ENCODE measurements at places on chromosomes 3 and 15. TPM values are rescaled to one million over a fixed set of nuclear protein-coding genes. Genes with fewer than 3 reads are reported as not detected.

DNA sequence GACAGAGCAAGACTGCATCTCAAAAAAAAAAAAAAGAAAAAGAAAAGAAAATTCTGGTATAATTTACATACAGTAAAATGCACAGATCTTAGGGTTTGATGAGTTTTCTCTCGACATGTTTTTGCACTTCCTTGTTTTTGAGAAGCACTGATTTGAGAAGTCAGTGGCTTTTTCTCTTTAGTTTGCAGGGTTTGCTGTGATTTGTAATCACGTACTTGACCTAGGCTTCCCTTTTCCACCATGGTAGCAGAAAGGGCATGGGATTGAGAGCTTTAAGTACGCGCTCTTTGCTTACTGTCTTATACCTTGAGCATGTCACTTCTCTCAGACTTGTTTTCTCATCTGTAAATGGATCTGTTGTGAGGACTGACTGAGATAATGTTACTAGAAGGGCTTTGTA, 4.1 kb downstream of the VHL start:
- DNase-seq = no peak

- peak; percentile 68 for DNase-seq
Measured at GRCh38 chr15:98689431-98689861, 41.1 kb downstream of the IGF1R start.

NEO1 gene
- 1.1 TPM for total RNA-seq

PLSCR5 gene
- not detected for total RNA-seq

SUSD5 gene
- 22.8 TPM for total RNA-seq

- DNase-seq = no peak
Measured at GRCh38 chr3:184184546-184185230, 1.3 kb upstream of the ABCF3 start.

GRCh38 chr15:97301166-97301565, 659.3 kb upstream of the ARRDC4 start:
- DNase-seq = no peak

GRCh38 chr15:62363913-62364312, 198.8 kb upstream of the C2CD4B start:
- no peak for DNase-seq

GRCh38 chr15:38130740-38131498, 121.7 kb upstream of the SPRED1 start:
- DNase-seq = peak; percentile 100

DNA sequence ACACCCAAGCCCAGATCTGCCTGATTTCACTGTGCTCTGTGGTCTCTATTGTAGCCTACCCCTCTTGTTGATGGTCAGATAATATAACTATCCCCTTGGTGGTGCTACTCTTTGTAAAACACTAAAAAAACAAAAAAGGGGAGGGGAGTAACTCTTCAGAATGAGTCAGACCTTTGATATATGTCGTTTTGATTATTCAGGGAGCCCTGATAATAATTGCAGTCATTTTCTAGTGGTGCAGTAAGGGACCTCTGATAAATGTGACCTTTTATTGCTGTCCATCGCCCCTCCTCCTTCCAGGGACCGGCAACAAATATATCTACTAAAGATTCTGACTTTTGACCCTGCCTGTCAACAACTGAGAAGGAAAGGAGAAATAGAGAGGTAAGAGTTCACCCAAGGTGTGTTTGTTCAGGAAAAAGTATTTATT, 45.1 kb upstream of the MAGI1 start:
- DNase-seq = no peak

DNA sequence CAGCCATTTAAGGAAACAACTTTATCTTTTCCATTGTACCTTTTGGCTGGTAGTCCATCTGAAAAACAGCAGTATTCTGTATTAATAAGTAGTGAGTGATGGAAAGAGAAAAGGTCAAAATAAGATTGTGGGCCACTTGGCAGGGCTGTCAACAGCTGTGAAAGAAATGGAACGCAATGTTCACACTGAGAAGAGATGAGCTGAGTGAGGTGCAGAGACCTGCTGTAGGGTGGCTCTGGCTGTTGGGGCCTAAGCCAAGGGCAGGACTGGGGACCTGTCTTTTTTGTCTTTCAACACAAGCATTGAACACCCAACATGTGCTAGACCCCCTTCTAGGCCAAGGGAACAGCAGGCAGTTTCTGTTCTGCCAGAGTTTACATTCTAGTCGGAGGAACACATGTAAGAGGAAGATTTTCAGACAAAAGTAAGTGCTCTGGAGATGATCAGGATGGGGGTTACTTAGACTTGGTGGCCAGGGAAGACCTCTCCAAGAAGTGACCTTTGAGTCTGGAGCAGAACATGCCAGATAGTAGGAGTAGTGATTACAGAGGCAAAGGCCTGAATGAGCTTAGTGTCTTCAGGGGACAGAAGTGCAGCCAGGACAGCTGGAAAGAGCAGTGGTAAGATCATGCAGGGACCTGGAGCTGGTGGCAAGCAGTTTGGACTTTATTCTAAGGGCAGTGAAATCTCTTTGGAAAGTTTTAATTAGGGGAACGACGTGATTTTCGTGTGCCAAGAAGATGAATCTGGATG, 29.6 kb downstream of the TSEN2 start:
- no peak for DNase-seq

Data from LHCN-M2 (cell line).